Cortex of kidney (tissue), 1 donor: ENCODE measurements at places on chromosomes 13 and 19.

DNA sequence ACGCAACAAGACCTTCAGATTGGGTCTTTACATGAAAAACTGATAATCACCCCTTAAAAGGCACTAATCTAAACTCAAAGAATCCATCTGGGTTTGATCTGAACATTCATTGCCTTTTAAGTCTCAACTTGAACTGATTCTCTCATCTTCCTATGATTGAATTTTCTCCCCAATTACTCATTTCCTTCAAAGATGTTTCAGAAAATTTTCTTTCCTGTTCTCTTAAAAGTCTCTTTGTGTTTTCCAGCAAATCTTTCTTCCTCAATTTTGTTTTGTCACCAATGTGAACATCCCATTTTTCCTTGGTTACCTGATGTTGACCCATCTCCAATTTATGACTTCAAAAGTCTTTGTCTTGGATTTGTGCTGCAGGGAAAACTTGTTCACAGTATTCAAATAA lies 234.3 kb downstream of the DACH1 start:
- no peak for DNase-seq

- DNase-seq = no peak
These were observed 18.0 kb downstream of the ZNF91 start for GRCh38 chr19:23377276-23377675.

DNA sequence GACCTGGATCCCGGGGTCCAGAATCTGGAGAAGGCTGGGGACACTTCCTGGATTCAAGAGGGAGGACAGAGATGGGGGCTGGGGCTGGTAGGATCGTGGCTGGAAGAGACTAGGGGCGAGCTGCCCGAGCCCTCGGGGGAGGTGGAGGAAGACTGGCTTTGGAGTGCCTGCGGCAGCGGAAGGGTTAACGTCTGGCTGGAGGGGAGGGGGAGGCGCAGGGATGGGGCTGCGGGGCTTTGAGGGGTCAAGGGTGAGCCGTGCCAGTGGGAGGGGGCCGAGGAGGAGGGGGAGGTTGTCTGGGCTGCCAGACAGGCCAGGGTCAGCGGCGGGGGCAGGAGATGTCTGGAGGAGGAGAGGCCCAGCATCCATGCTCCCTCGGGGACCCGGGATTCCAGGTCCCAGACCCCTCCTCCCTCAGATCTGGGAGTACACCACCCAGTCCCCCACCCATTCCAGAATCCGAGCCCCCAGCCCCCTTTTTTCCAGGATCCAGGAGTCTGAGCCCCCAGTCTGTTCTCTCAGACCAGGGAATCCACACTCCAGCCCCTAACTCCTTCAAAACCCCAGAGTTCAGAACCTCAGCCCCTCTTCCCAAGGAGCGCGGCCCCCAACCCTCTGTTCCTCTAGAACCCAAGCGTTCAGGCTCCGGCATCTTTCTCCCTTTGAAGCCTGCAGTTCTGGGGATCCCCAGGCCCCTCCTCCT lies 3.2 kb upstream of the SPACA6 start:
- no peak for DNase-seq

DNA sequence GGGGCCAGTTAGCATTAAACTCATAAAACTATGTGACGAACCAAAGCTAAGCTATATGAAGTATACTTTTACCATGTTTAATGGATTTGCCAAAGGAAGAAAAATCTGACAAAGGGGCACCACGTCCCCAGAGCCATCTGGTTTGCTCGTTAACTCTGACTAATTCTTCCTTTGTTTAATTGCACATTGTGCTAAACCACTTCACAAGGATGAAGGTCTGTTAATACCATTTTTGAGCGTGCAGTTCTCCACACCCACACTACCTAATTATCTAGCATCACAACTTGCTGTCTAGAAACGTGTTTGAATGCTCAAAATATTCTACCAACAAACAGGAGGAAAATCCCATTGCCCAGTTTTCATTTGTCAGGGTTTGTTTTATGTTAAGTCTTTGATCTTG lies 74.8 kb downstream of the COL4A1 start:
- no peak for DNase-seq

DNA sequence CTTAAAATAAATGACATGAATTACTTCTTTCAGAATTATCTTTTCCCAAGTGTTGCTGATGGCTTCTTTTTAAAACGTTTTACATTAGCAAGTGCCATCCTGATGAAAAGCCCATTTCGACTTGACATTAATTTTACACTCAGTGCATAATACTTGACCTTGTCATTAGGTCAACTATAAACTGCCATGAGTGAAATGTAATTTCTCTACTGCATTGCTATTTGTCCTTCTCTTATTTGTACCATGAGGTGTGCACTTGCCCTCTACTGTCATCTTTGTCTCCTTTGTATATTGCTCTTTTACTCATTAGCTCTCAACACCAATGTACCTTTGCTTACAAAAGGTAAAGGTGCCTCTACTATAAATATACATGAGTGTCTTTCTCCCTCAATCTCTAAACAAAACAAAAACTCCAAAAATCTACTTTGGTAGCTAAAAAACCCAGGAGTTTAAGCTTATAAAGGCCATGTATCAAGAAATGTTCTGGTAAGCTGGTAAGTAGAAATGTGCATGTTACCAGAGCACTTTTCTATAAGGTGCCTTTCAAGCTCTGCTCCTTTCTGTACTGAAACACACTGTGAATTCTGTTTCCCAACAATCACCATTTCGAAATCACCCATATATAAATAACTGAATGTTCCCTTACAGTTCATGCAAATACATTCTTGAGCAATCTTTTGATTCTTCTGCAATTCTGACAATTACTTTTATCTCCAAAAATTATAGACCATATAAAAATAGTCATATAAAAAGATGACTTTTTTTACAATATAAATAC lies 351.4 kb downstream of the SLITRK5 start:
- no peak for DNase-seq

GRCh38 chr19:47381653-47382279 lies 32.7 kb downstream of the DHX34 start:
- no peak for DNase-seq

DNA sequence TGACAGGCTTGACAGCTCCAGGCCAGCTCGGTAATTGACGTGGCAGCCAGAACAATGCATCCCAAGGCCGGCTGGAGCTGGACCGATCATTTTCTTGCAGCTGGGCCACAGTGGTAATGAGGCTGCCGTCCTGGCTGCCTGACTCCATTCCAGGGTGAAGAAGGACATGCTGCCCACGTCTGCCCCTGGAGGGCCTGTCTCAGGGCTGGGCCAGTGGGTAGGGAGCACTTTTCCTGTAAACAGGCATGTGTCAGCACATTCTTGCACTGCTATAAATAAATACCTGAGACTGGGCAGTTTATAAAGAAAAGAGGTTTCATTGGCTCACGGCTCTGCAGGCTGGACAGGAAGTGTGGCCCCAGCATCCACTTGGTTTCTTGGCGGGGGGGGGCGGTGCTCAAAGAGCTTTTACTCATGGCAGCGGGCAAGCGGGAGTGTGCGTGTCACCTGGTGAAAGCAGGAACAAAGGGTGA lies 38.1 kb upstream of the KCTD15 start:
- no peak for DNase-seq

GRCh38 chr13:86692291-86692690 lies 893.1 kb upstream of the SLITRK6 start:
- DNase-seq = no peak

DNA sequence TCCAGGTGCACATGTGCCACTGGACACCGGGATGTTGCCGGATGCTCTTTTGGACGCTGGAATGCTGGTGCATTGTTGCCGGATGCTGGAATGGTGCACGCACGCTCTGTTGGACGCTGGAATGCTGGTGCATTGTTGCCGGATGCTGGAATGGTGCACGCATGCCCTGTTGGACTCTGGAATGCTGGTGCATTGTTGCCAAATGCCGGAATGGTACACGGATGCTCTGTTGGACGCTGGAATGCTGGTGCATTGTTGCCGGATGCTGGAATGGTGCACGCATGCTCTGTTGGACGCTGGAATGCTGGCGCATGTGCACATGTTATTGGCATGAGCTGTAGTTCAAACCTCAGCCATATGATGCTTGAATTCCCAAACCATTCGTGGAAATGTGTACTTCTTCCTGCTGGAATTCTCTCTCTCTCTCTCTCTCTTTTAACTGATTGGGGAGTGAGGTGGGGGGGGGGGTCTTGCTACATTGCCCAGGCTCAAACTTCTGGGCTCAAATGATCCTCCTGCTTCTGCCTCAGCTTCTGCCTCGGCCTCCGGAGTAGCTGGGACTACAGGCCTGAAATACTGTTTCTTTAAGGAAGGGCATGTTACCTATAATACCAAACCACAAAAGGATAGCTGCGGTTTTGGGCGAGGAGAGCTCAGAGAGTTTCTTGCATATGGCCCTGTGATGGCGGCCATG lies 1.2 kb upstream of the MCF2L start:
- DNase-seq = no peak

GRCh38 chr13:51645154-51645650 lies 60.9 kb downstream of the WDFY2 start:
- DNase-seq = no peak

GRCh38 chr19:32201636-32202051 lies 143.8 kb upstream of the ZNF507 start:
- DNase-seq = no peak

DNA sequence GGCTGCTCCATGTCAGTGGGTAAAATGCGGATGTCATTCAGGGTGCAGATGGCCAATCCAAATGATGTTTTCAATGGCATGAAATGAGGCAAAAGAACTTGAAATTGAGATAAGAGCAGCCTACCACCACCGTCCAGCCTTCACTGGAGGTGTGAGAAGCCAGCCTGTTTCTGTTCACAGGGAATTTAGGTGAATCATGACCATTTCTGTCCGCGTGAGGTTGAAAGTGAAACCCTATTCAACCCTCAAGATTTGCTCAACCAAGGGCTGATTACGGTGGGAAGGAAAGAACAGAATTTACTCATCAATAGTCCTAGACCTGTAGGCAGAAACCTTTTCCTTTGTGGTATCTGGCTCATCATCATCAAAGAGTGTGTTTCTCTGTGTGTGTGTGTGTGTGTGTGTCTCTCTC lies 370.7 kb downstream of the COG6 start:
- no peak for DNase-seq

GRCh38 chr19:34471906-34472700 lies 9.5 kb upstream of the WTIP start:
- DNase-seq = no peak

DNA sequence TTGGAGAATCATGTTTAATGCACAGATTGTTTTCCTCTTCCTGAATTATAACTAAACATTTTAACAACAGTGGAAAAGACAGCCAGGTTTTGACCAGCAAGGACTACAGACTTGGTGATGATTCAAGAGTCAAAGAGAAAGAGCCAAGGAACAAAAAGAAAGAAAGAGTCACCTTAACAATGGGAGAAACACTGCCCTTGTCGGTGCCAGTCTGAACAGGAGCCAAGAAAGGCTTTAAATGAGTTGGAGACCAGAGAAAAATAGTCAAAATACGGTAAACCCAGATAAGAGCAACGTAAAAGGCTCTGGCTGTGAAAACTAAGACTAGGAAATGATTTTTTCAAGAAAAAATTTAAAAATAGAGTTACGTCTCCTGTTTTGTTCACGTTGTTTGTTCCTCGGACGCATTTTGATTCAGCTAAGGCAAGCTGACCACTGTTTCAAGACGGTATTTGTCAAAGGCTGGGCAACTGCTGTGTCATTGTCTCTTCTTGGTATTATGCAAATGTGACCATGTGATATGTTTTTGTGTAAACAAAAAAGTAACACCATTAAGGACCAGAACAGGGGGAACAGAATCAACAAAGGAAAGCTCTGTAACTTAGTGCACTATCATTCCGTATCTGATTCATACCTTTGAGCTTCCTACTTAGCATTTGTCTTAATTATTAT lies 634.5 kb downstream of the LIG4 start:
- no peak for DNase-seq

GRCh38 chr19:13099073-13099999 lies 3.3 kb downstream of the LYL1 start:
- DNase-seq = no peak

DNA sequence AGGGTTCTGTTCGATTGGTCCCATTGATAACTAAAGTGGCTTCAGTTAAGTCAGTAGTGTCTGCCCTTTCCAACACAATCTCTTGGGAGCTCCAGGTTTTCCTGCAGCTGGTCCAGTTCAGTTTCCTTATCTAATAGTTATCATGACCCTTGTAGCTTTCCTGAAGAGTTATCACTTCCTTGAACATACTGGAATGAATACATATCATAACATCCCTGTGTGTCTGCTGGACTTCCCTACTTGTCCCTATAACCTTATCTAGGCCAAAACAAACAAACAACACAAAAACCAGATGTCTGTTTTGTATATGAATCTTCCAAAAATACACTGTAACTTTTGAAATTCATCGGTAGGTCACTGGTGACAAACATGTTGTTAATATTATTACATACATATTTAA lies 167.6 kb downstream of the DCT start:
- no peak for DNase-seq

DNA sequence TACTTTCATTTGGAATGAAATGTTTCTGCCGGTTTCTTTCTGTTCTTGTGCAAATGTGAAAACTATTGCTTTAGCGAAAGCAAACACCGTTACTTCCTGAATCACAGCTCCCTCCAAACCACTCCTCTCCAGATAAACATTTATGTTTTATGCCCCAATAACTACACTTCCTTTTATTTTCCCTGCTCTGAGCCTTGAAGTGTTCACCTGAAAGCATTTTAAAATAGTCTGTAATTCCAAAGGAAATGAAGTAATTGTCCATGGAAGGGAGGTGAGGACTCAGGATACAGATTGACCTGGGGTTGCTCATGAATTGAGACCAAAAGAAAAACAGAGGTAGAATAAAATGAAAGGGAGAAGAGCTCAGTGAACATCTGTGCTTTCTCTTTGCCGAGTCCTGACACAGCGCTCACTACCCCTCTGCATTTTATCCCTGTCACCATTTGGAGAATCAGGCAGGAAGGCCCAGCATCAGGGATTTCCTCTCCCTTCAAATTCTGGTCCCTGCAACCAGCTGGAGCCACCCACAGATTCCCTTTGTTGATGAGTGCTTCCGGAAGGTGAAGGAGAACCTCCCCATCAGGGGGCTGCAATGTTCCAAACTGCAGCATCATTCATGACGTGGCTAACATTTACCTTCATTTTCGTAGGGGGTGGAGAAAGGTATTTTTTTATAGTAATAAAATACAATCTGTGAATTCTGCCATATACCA lies 171.9 kb downstream of the ITGBL1 start:
- no peak for DNase-seq

DNA sequence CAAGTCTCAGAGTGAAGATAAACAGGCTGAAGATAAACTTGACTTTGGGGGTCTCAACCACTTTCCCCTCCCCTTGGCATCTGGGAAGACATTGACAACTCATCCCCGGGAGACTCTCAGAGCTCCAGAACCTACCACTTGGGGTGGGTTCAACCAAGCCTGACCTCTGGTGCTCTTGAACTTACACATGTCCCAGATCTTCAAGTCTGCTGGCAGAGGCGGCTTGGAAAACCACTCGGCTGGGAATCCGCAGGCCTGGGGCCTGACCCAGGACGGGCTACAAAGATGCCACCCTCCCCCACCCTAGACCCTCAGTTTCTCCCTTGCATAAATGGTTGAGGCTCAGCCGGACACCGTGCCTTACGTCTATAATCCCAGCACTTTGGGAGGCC lies 512 bp downstream of the LRRC8E start:
- no peak for DNase-seq
